ENCODE measurements at places on chromosomes 12 and 14.
A peak's percentile ranks its signal among the peaks of the same experiment; 100 is the strongest.

GRCh38 chr12:68245180-68246021, 8.0 kb downstream of the IL22 start:
- no peak overlapping the region for H3K27ac ChIP-seq
- peaks cover 8% of the 10 kb centered on the region for H3K27me3 ChIP-seq
- DNase-seq: no peak
- H3K36me3 ChIP-seq: peaks cover 3% of the 10 kb centered on the region

- no peak for DNase-seq
- H3K4me3 ChIP-seq: no peak overlapping the region
- H3K36me3 ChIP-seq: peaks cover 13% of the 10 kb centered on the region
- H3K4me1 ChIP-seq: peaks cover 33% of the 10 kb centered on the region
- no peaks in the 10 kb centered on the region for H3K27me3 ChIP-seq
Observed at GRCh38 chr14:32121948-32122347, 44.8 kb downstream of the ARHGAP5 start.

- DNase-seq: no peak
- no peak overlapping the region for H3K4me3 ChIP-seq
- peaks cover 23% of the 10 kb centered on the region for H3K27me3 ChIP-seq
- no peaks in the 10 kb centered on the region for H3K4me1 ChIP-seq
- H3K36me3 ChIP-seq: no peaks in the 10 kb centered on the region
Observed at GRCh38 chr14:62001963-62002362, 239.7 kb downstream of the SNAPC1 start.

- peaks cover 19% of the 10 kb centered on the region for H3K4me1 ChIP-seq
- H3K36me3 ChIP-seq: no peaks in the 10 kb centered on the region
- DNase-seq: no peak
Observed at GRCh38 chr14:24078146-24078545, 6.8 kb downstream of the CPNE6 start.

DNA sequence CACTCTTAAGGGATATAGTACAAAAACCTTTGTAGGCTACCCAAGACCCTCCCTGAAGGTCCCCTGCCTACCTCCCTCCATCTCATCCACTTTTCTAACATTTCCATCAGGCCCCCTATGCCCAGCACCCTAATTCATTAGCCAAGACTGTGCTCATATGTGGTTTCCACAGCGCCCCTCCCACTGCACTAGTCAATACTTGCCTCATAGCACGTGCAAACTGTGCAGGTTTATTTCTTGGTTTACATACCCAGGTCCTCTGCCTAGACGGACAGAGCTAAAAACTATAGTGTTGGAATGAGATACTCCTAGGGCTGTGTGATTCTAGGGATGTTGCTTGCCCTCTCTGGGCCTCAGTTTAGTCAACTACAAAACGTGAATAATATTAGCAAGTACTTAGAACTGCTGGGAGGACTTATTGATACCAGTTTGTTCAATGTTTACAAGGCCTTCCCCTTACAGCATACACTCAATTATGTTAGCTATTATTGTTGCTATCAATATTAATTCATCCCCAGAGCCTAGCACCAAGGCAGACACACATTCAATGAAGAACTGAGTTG, 50.4 kb downstream of the NUAK1 start:
- H3K4me1 ChIP-seq: no peaks in the 10 kb centered on the region
- H3K4me3 ChIP-seq: no peak overlapping the region
- H3K36me3 ChIP-seq: no peaks in the 10 kb centered on the region
- H3K27me3 ChIP-seq: peaks cover 33% of the 10 kb centered on the region
- H3K27ac ChIP-seq: no peak overlapping the region

DNA sequence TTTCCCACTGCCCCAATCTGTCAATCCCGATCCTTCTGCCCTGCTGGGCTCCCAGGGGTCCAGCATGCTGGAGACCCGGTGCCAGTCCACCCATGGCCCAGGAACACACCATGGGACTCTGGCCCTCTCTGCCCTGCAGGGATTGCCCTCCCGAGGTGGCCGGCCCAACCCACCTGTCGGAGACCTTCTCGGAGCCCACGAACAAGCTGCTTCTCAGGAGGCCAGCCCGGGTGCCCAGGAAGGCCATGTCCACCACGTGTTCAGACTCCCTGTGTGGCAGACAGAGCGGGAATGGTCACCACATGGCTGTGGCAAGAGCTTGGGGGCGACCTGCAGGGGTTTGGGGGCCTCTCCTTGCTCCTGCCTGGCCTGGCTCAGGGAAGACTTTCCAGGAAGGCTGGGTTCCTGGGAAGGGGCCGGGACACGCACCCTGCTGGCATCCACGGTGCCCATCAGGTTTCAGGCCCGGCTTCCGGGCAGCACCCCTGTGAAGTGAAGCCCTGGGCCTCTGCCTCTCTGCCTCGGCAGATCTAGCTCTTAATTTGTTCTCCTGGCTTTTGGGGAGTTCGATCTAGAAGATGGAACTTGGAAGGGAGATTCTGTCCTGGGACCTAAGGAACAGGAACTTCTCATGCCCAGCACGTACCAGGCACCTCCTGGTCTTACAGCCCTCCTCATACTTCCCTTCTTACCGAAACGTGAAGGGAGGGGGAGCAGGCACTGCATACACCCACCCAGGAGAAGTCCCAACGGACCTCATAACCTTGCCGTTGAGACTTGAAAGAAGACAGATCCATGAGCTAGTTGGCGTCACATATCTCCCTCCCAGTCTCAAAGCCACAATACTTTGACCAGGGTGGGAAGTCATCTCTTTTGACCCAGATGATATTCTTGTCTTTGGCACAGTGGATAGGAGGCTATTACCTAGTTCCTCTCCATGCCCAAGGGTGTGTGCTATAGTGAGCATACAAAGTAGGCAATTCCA, 26.3 kb downstream of the LRTM2 start:
- no peak overlapping the region for H3K27ac ChIP-seq
- H3K4me1 ChIP-seq: peaks cover 10% of the 10 kb centered on the region
- DNase-seq: no peak
- no peaks in the 10 kb centered on the region for H3K36me3 ChIP-seq

DNA sequence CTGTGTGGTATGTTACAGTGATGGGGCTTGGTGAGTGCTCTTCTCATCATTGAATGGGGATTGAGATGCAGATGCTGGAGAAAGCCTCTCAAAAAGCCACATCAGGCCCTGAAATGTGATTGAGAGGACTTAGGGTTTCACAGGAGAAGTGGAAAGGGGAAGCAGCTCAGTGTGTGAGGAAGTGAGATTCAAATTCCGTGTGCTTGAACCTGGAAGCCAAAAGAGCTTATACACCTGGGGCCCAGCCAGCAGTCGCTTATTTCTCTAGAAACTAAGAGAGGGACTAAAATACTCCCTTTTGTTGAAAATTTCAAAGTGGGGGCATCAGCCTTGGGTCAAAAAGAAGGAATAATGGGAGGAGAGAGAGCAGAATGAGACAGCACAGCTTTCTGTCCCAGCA, 39.1 kb upstream of the GZMB start:
- peak overlapping the region; percentile 91 for H3K4me3 ChIP-seq
- H3K4me1 ChIP-seq: peaks cover 27% of the 10 kb centered on the region
- DNase-seq: no peak
- H3K36me3 ChIP-seq: no peaks in the 10 kb centered on the region
- peak overlapping the region; percentile 81 for H3K27ac ChIP-seq

DNA sequence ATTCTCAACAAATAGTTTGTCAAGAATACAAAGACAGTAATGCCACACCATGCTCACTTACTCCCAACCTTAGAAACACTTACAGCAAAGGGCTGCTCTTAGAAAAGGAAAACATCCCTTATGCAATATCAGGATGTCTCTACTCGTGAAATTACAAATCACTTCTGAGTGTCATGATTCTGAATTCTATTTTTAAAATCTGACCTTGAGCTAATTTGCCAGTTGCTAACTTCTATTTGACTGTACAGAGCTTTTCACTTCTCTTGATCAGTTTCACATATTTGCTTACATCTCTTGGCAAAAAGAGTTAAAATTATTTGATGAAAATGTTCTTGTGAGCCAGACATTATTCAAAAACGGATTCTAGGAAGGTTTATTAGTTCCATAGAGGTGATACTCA, 136.7 kb upstream of the SLC35F4 start:
- DNase-seq: no peak
- no peaks in the 10 kb centered on the region for H3K36me3 ChIP-seq
- no peaks in the 10 kb centered on the region for H3K4me1 ChIP-seq
- no peak overlapping the region for H3K4me3 ChIP-seq

DNA sequence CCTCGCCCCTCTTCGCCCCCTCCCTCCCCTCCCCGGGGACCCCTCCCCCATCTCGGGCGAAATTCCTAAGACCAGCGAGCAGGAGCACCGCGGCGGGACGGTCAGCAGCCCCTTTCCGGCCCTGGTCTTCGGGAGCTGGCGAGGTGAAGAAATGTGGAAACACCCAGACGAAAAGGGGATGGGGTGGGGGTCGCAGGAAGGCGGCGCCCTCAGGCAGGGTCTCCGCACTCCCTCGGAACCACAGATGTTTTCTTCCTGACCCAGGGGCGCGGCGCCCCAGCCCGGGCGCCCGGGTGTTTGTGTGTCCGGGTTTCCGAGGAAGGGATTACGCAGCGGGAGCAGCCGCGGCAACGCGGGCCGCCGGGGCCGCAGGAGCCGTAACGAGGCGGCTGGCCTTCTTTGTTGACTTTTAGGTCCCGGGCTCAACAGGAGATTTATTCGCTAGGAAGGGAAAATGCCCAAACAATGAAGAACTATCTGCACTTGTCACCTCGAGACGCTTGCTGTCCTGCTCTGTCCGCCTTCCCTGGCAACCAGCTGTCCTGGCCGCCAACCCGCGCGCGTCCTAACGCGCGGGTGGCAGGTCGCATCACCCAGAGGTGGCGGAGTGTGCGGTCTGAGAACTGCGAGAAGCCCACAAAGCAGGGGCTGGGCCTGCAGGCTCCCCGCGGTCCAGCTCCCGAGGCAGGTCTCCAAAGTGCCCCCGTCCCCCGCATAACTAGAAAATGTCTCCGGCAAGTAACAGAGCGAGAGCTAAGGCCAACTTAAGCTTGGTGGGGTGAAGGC, 7.0 kb downstream of the FOXA1 start:
- H3K27ac ChIP-seq: no peak overlapping the region
- H3K4me1 ChIP-seq: no peaks in the 10 kb centered on the region
- peaks cover 2% of the 10 kb centered on the region for H3K36me3 ChIP-seq
- no peak for DNase-seq
- H3K4me3 ChIP-seq: no peak overlapping the region
- H3K27me3 ChIP-seq: peaks cover 60% of the 10 kb centered on the region

DNA sequence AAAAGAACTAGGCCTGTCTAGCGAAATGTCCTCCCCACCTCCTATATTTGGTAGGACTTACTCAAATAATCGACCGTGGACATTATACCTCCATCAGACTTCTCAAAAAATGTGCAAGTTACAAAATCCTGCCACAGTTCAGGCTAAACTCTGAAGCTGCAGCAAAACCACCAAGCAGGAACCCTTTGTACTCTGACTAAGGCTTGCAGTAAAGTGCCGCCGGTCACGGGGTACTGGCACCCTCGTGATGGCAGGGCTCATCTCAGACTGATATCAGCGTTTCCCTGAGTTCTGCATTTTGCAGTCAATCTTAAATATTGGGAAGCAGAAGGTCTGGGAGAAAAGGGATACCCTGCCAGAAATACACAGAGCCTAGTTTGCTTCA, 17.1 kb downstream of the SLC11A2 start:
- H3K27ac ChIP-seq: peak overlapping the region; percentile 78
- H3K4me1 ChIP-seq: peaks cover 17% of the 10 kb centered on the region
- no peaks in the 10 kb centered on the region for H3K27me3 ChIP-seq
- peaks cover 2% of the 10 kb centered on the region for H3K36me3 ChIP-seq
- DNase-seq: no peak

DNA sequence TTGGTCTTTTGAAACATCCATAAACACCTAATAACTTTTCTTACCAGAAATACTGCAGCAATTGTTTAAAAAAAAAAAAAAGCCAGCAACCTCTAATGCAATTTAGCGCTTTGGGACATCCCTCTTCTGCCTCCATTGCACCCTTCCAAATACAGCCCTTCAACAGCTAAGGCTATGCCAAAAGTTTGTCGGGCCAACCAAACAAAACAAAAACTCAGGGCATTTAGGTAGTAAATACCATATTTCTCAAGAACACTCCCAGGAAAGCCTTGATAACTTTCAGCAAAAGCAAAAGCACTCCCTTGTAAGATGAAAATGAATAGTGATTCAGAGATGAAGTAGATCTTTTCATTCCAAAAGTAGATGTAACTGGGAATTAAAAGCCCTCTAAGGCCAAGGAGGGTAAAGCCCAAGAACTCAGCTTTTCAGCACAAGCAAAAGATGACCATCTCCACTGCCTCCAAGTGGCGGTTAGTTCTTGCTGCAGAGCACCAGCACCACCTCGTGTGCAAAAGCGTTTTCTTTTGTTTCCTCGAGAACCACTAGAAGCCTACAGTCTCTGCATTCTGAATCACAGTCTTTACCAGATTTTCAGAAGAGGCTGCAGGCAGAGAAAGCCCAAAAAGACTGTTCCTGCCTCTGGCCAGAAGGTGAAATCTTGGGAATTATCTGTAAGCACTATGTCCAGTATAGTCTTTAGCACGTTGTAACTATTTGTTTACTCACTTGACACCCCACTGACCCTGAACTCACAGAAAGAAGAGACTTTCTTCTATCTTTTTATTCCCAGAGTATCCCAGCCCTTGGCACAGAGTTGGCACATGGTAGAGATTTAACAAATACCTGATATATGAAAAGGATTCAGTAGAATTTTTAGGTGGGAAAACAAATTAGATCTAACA, 53.1 kb downstream of the SIX6 start:
- H3K36me3 ChIP-seq: no peaks in the 10 kb centered on the region
- peaks cover 14% of the 10 kb centered on the region for H3K27me3 ChIP-seq
- no peak for DNase-seq
- no peak overlapping the region for H3K27ac ChIP-seq
- no peak overlapping the region for H3K4me3 ChIP-seq

- no peaks in the 10 kb centered on the region for H3K36me3 ChIP-seq
- H3K4me1 ChIP-seq: no peaks in the 10 kb centered on the region
- DNase-seq: no peak
- no peak overlapping the region for H3K4me3 ChIP-seq
- H3K27me3 ChIP-seq: no peaks in the 10 kb centered on the region
Observed at GRCh38 chr12:70664465-70664881, 27.2 kb upstream of the PTPRB start.

GRCh38 chr12:104672501-104673265, 215.9 kb downstream of the CHST11 start:
- H3K36me3 ChIP-seq: no peaks in the 10 kb centered on the region
- H3K27me3 ChIP-seq: no peaks in the 10 kb centered on the region
- peaks cover 53% of the 10 kb centered on the region for H3K4me1 ChIP-seq
- no peak for DNase-seq
- H3K27ac ChIP-seq: peak overlapping the region; percentile 92

- H3K27me3 ChIP-seq: no peaks in the 10 kb centered on the region
- H3K36me3 ChIP-seq: peaks cover 3% of the 10 kb centered on the region
Observed at GRCh38 chr12:76777765-76778216, 13.9 kb downstream of the ZDHHC17 start.

Data from T-helper 17 cell (primary cell).